ENCODE measurements at places on chromosomes 11 and 22. TPM values are rescaled to one million over a fixed set of nuclear protein-coding genes. Genes with fewer than 3 reads are reported as not detected.

Gene POLR2F
- total RNA-seq: 37.4 TPM

Gene TYR
- total RNA-seq: not detected

Gene TRIOBP
- total RNA-seq: 339 TPM

Gene APOA4
- total RNA-seq: not detected

Gene GLYATL1
- total RNA-seq: 1.2 TPM

Gene CYTH4
- total RNA-seq: 0.29 TPM

Gene TRIM49
- not detected for total RNA-seq

Gene PKNOX2
- total RNA-seq: 0.73 TPM

Gene TREH
- total RNA-seq: not detected

Gene SCGB1C1
- total RNA-seq: not detected

Gene C1QTNF5
- 29.8 TPM for total RNA-seq

Gene HSPB2
- 0.99 TPM for total RNA-seq

Gene MPZL3
- 0.29 TPM for total RNA-seq

Gene HORMAD2
- not detected for total RNA-seq

Gene OR52H1
- 0.73 TPM for total RNA-seq

Gene SNX32
- 1.2 TPM for total RNA-seq

Gene APOL1
- 57.9 TPM for total RNA-seq

Gene PDGFD
- 0.15 TPM for total RNA-seq

Gene TMEM126B
- 96.9 TPM for total RNA-seq

Gene EIF3D
- total RNA-seq: 486 TPM

Gene UCP3
- 0.33 TPM for total RNA-seq

Gene FGF19
- total RNA-seq: not detected

Gene CARNS1
- 0.15 TPM for total RNA-seq

Gene PPP2R5B
- total RNA-seq: 9.2 TPM

Gene OR51A7
- 0.15 TPM for total RNA-seq

Gene MMP13
- not detected for total RNA-seq

Gene ANAPC15
- 33.0 TPM for total RNA-seq
